GM13976 (cell line): ENCODE measurements at places on chromosomes 5 and 9.

DNA sequence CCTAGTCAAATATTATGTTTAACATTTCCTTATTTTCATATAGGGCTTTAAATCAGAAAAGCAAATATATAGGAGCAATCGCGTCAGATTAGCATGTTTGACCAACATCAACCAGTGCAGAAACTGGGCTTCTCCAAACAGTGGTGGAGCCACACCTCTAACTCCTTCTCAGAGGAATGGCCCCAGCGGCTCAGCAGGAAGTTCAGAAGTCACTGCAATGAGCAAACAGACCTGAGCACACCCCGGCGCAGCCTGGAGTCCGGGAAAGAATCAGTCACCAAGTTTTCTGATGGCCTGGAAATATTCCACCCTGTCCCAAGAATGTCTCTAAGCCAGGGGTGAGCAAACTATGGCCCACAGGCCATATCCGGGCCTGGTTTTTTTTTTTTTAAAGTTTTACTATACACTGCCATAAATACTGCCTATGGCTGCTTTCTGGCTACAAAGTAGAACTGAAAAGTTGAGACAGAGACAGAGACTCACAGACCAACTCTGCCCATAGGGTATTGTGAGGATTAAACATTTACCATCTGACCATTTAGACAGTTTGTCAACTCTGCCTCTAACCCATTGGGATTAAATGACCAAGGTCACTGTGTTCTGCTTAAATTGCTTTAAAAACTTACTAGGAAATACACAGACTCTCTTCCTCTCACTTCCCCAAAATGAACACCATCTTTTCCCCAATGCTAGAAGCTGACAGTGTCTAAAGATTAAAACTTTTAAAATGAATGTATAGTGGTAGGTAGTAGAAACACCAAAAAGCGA lies 5.4 kb downstream of the GOLM1 start:
- no peak for DNase-seq

DNA sequence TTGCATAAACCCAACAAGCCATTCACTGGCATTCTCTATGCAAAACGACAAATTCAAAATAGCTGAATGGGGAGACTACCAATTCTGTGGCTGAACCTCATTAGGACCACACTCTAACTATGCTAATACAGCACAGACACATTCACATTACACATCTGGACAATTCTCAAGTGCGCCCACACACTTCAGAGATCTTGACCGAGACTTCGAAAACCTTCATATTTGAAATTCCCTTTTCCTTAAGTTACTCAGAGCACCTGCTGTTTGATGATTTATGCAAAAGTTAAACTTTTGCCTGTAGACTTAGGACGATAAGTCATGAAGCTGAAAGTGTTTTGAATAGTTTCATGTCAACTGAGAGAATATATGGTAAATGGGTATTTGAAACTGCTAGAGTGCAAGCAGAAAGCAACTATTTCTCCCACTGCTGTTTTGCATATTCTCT lies 111.9 kb downstream of the FBN2 start:
- DNase-seq: no peak

DNA sequence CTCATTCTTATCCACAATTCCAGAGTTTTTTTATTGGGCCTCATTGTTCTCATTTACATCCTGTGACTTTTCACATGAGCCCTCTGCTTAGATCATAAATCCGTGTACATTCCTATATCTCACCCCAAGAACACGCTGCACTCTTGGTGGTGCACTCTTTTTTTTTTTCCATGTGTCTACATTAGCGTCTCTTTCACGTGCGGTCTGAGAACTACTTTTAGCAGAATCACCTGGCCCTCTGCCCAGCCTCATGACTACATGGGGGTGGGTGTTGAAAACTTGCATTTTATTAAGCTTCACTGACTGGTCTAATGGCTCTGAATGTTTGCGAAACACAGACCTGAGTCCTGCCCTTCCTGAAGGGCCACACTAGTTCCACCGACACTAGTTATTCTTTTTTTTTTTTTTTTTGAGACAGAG lies 18.6 kb downstream of the C9orf57 start:
- no peak for DNase-seq

DNA sequence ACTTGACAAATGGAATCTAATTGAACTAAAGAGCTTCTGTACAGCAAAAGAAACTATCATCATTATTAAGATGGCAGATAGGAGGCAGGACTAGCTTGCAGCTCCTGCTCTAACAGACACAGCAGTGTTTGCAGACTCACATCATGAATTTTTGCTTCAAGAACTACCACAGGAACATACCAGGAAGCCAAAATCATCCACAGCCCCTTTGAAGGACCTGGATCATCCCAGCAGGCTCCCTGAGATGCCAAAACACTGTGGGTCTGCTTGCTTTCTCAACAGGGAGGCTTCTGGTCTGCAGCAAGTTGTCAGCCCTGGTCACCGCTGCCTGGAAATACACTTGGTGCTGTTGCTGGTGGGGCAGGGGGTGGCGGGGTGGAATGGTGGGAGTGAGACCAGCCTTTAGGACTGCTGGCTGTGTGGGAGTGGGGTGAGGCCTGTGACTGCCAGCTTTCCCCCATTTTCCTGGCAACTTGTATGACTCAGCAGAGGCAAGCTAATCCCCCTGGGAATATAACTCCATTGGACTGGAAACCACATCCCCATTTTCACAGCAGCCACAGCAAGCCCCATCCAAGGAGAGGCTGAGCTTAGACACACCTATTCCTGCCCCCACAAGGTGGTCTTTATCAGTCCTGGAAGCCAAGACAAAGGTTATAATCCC lies 533.8 kb upstream of the CYLC2 start:
- no peak for DNase-seq

- DNase-seq: no peak
These were observed 39.1 kb downstream of the COL23A1 start for GRCh38 chr5:178551059-178551458.

DNA sequence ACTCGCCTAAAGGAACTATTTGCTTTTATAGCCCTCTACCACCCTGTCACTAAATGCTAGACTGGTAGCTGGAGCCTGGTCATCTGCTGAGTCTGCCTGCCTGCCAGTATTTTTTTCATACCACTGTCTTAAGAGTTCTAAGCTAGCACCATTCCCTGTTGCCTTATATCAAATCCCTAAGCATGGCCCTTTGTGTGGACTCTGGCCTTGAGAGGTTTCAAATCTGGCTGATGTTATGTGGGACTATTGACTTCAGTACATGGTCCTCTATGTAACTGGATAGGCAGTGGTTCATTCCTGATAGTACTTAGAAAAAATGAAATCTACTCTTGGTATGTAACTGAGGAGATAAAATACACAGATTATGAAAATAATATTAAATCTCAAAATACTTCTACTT lies 103.5 kb downstream of the PLCXD3 start:
- DNase-seq: no peak

GRCh38 chr5:88799938-88800535 lies 82.9 kb downstream of the MEF2C start:
- DNase-seq: no peak

GRCh38 chr9:132828201-132828770 lies 49.8 kb downstream of the AK8 start:
- DNase-seq: no peak

DNA sequence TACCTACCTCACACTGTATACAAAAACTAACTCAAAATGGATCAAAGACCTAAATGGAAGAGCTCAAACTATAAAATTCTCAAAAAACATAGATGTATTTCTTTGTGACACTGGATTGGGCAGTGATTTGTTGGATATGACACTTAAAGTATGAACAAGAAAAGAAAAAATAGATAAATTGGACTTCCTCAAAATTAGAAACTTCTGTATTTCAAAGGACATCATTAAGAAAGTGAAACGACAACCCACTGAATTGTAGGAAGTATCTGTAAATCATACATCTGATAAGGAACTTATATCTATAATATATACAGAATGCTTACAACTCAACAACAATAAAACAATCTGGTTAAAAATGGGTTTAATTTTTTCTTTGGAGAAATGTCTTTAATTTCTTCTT lies 96.7 kb downstream of the NRG2 start:
- no peak for DNase-seq

DNA sequence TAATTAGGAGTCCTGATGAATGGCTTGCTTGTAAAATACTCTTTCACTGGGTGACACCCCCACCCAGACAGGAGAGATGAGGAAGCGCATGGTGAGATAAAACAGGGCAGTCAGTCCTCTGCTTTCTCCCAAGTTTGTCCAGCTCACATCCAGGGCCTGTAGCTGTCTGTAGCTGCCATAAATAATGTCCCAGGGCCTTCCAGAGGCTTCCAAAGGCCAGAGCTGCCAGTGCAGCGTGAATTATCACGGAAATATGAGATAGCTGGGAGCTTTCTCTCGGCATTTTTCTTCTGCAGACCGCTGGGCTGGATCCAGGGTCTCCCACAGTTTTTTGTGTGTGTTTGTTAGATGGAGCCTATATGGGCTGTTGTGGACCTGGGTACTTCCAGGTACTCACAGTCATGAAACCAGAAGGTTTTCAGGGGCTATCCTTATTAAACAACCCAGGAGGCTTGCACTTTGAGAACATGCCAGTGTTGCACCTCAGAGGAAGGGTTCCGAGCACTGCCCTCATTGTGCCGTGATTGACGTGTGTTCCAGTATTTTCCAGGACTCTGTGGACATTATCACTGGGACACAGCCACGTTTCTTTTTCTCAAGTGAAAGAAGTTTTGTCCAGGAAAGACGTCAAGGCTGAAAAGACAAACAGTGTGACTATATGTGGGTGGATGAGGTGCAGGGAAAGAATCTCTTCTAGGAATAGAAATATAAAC lies 117.5 kb downstream of the FGF1 start:
- no peak for DNase-seq

DNA sequence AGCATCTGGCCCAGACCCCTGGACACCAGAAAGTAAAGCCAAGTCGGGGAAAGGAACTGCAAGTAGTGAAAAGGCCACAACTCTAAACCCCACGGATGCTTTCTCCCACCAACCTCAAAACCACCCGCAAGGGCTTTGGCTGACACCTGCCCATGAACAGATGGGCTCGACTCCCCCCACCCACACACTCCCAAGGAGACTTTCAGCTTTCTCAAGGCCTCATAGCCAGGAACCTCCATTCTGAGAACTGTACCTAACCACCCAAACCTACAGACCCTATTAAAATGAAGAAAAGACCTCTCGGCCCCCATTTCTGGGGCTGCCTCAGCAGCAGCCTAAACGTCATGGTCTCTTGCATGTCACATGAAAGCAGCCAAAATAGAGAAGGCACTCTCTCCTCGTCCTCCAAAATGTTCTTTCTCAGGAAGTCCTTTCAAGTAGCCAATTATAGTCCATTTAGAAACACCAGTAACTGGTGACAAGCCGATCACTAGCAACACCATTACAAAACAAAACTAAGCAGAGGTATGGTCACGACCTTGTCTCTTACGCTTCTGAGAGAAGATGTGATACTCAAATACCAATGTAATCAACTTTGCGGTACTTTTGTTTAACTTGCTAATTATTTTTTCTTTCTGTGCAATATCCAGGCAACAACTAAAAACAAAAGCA lies 2.9 kb downstream of the B4GALT1 start:
- peak; percentile 60 for DNase-seq

- no peak for DNase-seq
These were observed 1918.8 kb downstream of the EFNA5 start for GRCh38 chr5:105751908-105752307.

DNA sequence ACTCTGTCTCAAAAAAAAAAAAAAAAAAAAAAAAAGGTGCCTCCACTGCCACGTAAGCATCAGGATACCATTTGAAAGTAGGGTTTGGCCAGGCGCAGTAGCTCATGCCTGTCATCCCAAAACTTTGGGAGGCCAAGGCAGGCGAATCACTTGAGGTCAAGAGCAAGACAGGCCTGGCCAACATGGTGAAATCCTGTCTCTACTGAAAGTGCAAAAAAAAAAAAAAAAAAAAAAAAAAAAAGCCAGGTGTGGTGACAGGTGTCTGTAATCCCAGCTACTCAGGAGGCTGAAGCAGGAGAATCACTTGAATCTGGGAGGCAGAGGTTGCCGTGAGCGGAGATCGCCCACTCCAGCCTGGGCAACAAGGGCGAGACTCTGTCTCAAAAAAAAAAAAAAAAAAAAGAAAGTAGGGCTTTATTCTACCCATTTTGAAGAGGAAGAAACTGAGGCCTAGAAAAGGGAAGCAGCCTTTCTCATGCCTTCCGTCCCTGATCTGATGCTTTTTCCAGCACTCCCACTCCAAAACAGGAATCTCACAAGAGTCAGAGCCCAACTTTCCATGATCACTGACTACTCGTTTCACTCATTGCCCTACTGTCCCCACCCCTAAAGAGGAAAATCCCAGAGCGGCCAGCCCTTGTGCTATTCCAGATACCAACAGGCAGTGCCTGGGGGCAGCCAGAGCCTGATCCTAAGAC lies 16.3 kb upstream of the CCIN start:
- no peak for DNase-seq

GRCh38 chr5:100676817-100677631 lies 141.8 kb downstream of the FAM174A start:
- DNase-seq: no peak

GRCh38 chr5:110008131-110008530 lies 318.4 kb downstream of the MAN2A1 start:
- no peak for DNase-seq

GRCh38 chr5:7801891-7802614 lies 48.9 kb downstream of the CFAP90 start:
- no peak for DNase-seq

GRCh38 chr5:72187388-72188075 lies 80.3 kb downstream of the MAP1B start:
- no peak for DNase-seq

GRCh38 chr9:134381671-134382516 lies 55.6 kb downstream of the RXRA start:
- DNase-seq: peak; percentile 71

DNA sequence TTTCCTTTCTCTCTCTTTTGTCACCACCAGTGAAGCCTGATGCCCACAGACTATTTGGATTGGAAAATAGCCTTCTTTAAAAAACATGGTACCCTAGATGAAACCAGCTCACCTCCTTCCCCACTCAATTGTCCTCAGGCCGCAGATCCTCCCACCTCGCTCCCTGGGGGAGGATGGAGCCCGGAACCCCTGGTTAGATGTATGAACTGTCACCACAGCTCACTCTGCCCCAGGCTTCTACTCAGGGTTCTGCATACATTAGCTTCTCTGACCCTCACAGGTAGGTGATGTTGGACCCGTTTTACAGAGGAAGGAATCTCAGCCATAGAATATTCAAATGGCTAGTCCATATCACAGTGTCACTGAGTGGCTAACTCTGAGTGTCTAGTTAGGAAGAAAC lies 1.8 kb downstream of the MAMDC2 start:
- DNase-seq: no peak

GRCh38 chr9:16258708-16259107 lies 611.8 kb downstream of the BNC2 start:
- no peak for DNase-seq

DNA sequence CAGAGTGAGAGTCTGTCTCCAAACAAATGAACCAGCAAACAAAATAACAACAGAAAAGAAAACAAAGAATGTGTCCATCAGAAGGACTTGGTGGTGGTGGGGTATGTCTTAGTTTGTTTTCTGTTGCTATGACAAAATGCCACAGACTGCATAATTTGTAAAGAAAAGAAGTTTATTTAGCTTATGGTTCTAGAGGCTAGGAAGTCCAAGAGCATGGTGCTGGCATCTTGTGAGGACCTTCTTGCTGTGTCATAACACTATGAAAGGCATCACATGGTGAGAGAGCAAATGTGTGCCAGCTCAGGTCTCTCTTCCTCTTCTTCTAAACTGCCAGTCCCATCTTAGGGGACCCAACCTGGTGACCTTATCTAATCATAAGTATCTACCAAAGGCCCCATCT lies 10.5 kb downstream of the NPR3 start:
- DNase-seq: no peak
